ENCODE measurements at places on chromosomes 12 and 14.

DNA sequence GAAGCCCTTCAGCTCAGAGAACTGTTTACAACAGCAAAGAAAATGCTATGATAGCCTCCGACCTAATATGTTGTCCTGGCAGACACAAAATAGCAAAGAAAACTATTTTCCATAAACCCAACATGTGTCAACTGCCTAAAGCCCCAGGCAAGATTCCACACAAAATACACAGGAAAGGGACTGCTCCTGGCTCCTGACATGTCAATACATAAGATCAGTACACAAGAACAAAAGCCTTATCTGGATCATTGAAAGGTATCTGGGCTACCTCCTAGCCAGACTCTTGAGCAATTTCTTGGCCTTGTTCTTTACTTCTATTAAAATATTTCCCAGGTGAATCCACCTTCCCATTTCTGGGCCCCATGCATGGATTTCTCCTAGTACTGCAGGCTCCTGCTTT, 242.3 kb upstream of the GRIP1 start:
- no peak for DNase-seq

GRCh38 chr12:123056053-123056452, 75.6 kb downstream of the ARL6IP4 start:
- DNase-seq, result no peak

DNA sequence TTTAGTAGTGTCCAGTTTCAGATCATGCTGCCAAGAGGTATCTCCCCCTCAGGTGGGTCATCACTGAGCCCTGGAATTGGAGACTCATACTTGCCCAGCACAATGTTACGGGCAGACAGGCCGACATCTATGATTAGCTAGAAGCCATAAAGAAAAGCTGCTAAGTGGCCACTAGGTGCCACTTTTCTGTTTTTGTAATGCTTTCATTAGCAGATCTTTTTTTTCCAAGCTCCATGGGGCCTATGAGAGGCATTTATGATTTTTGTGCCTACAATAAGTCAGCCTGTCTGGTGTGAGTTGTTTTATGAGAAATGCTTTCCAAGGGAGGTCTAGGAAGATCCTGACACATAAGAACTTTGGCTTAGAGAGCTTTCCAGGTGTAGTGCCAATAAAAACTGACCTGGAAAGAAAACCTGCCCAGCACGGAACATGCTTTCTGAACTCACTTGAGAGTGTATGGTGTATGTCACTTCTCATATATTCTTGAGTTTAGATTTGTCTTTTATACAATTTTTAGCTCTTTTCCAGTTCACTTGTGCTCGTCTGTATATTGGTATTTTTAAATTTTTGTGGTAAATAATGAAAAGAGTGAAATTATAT, 21.8 kb upstream of the SMCO2 start:
- DNase-seq, result peak; percentile 34

DNA sequence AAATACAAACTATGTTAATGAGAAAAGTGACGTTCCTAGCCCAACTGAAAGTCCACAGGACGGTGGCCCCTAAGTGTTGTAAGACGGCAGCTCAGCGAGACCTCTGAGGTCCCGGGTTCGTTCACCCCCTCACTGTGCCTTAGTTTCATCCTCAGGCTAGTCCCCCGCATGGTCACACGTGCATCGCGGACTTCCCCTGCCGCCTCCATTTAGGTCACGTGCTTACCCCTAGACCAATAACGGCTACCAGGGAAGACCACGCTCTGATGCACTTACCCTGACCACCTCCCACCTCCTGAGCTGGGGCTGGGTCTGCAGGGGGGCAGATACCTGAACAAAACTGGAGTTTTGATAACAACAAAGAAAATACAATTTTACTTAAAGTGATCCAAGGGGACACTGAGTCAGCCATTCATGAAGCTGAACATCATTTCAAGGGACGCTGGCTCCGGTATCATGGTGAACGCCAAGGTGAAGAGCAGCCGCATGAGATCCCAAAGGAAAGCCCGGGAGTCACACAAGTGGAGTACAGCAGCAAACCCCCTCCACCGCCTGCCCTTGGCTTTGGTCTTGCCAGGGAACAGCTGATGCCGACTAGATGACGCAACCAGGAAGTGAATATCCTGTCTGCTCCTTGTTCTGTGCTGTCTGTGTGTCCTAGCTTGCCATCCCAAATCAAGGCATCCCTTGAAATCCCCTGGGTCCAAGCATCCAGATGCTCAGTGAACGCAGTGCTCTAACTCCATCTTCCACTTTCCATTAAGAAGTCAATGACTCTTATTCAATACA, 274.1 kb downstream of the PCNX1 start:
- DNase-seq, result no peak

- no peak for DNase-seq
Measured at GRCh38 chr12:63093711-63094110, 57.3 kb downstream of the AVPR1A start.

- no peak for DNase-seq
Measured at GRCh38 chr14:67265131-67265530, 23.9 kb downstream of the PALS1 start.

- DNase-seq, result peak; percentile 43
Measured at GRCh38 chr12:67358781-67359338, 89.7 kb downstream of the CAND1 start.

- no peak for DNase-seq
Measured at GRCh38 chr14:99507860-99508640, 26.8 kb downstream of the CCNK start.

DNA sequence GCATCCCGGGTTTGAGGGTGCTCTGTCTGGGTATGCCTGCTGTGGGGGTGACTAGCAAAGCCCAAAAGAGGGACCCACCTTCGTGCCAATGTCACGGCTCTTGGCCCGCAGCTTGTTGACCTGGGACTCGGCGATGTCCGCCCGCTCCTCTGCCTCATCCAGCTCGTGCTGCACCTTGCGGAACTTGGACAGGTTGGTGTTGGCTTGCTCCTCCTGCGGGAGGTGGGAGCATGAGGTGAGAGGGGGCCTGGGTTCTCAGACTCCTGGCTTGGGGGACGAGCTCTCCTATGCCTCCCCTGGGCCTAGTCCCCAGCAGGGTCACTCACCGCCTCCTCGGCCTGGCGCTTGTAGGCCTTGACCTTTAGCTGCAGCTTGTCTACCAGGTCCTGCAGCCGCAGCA, 5.6 kb upstream of the MYH6 start:
- DNase-seq, result no peak

DNA sequence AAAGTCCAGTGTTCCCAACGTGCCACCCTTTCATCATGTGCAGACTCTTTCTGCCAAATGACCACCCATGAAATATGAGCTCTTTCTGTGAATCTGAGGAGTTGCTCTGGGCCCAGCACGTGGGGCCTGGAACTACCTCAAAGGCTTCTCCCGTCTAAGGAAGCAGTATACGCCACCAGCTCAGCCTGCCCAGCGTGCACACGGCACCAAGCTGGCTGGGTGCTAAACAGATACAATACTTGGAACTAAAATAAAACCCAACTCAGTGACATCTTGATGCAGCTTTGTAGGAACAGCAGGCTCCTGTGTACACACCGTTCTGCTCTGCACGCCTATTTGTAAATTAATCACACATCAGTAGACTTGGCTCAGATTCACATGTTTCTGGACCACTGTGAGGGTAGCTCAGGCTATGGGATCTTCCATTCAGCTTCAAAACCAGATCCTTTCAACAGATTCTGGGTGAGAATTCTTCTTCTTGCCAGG, 74.8 kb downstream of the ARL6IP4 start:
- DNase-seq, result no peak

DNA sequence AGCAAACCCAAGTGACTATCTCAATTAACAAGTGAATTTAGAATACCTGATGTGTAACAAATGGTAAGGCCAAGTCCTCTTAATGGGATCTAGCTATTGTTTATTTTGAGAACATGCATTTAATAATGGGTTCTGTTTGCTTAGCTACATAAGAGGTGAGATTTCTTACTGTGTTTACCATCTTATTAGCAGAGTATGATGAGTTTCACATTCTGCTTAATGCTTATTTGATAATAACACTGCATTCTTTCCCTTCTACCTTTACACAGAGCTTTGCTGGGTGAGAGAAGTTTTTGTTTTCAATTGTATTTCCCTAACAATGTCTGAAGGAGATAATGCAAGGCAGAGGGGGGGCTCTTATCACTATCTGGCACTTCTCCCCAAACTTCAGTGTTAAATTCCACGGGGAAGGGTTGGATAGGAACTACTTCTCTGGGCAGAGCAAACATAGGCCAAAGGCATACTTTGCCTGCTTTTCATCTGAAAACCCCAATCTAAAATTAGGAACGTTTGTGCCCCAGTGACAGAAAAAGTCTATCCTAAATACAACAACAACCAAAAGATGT, 129.0 kb upstream of the ATXN7L3B start:
- DNase-seq, result no peak

GRCh38 chr14:23376482-23377197, at the start of gene CMTM5:
Gene CMTM5 (plus strand): TSS chr14:23377046. CDS start chr14:23377252, 206 bp downstream.
- no peak for DNase-seq

DNA sequence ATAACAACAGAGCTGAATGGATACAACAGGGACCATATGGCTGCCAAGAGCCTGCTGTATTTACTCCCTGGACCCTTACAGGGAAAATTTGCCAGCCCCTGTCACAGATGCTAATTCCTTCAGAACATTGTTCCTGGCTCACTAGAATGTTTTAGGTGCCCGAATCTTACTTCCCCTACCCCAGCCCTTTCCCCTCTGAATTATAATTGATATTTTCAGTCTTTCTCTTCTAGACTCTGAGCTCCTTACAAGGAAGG, 235.3 kb downstream of the KSR2 start:
- DNase-seq, result no peak

DNA sequence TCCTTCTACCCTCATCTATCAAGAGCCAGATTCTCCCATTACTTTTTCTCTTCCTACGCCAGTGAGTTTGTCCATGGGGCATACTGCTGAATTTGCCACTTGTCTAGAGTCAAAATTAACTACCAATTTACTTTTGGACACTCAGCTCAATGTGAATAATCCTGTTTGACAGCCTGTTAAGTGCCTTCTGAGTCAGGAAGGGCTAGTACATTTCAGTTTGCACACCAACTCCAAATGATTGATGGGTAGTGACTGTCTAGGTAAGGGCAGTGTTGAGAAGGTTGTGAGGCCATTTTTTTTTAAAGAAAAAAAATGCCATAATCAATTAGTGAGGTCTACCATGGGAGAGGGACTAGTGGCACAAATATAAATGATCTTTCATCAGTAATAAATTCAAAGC, 21.8 kb upstream of the TRIM9 start:
- DNase-seq, result no peak

GRCh38 chr14:64387232-64387781, 846 bp upstream of the MTHFD1 start:
- no peak for DNase-seq

DNA sequence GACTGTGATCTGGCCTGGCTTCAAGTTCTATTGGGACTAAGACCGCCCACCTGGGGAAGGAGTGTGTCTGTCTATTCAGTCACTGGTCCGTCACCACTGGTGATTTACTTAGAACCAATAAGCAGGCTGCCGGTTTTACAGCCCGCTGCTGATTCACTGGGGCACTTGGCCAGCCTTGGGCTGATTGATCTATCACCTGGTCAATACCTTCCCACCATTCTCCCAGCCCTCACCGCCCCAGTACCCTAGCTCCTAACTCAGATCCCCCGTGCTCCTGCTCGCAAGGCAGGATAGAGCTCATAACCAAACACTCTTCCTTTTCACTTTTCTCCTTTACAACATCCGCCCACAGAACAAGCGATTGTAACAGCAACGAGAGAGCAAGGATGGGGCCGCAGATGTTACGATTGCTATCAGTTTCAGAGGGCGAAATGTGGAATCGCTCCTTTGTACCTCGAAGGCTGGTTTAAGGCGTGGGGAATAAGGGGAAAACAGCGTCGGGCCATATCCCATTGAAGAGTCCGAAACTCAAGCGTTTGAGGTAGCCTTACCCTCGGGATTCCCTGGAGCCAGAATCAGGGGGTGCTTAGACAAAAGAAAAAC, 672 bp downstream of the RDH11 start:
- DNase-seq, result peak; percentile 93

- no peak for DNase-seq
Measured at GRCh38 chr12:80901661-80902060, 36.1 kb downstream of the LIN7A start.

- no peak for DNase-seq
Measured at GRCh38 chr12:117322428-117322827, 39.0 kb downstream of the NOS1 start.

DNA sequence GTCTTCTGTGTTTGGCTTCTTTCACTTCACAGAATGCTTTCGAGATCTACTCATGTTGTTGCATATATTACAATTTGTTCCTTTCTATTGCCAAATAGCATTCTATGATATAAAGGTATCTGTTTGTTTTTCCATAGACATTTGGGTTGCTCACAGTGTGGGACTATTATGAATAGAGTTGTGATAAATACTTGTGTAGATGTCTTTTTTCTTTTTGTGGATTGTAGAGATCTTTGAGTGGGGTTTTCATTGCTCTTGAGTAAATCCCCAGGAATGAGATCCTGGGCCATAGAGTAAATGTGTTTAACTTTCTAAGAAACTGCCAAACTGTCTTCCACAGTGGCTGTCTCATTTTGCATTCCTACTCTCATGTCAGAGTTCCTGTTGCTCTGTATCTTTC, 24.9 kb upstream of the CEBPE start:
- no peak for DNase-seq

GRCh38 chr12:116182359-116183063, 95.0 kb downstream of the MED13L start:
- DNase-seq, result no peak

DNA sequence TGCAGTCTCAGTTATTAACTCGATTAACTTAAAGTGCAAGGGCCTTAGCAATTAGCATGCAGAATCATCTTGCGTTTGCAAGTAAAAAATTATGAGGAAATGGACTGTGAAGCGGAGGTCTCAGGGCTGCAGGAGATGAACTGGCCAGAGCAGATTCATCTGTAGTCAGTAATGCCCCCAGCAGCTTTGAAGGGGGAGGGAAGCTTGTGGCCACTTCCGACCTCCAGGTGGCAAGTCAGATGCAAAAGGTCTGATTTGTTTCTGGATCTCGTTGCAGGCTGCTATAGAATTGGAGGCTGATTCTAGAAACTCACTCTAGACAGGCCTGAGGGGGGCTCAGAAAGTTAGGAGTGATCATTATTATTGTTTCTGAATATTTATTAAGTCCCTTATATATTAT, 107.4 kb upstream of the RGS6 start:
- no peak for DNase-seq

- DNase-seq, result no peak
Measured at GRCh38 chr12:53538209-53538689, 31.0 kb upstream of the NPFF start.

DNA sequence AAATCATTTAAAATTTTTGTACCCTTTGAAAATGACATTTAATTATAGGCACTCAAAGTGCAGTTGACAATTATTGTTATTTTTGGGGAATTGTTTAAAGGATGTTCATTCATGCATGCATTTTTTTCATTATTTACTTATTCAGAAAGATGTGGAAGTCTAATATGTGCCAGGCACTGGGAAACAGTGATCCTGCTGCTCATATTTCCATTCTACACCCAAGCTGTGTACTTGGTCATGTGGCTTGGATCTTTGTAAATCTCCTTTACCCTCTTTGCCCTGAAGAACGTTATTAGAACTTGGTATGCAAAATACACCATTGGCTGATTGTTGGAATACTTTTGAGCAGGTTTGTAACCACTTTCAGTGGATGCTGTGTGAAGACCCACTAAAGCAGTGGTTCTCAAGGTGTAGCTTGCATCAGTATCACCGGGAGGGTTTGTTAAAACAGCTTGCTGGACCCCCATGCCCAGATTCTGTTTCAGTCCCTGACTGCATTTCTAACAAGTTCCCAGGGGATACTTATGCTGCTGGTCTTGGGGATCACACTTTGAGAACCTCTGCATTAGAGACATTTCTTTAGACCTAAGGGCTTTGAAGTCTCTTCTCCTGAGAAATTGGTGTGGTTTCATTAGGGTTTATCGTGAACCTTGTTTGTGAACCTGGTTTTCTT, 47.5 kb downstream of the PRKCH start:
- no peak for DNase-seq
